Suppressor macrophage (primary cell): ENCODE measurements at places on chromosomes 5 and 9.

- DNase-seq = no peak
These were observed 74.4 kb downstream of the SLC28A3 start for GRCh38 chr9:84266087-84266561.

- DNase-seq = peak; percentile 11
These were observed 65.9 kb upstream of the PLPP1 start for GRCh38 chr5:55600497-55601203.

- no peak for DNase-seq
These were observed 61.7 kb upstream of the ZFR start for GRCh38 chr5:32506201-32506661.

DNA sequence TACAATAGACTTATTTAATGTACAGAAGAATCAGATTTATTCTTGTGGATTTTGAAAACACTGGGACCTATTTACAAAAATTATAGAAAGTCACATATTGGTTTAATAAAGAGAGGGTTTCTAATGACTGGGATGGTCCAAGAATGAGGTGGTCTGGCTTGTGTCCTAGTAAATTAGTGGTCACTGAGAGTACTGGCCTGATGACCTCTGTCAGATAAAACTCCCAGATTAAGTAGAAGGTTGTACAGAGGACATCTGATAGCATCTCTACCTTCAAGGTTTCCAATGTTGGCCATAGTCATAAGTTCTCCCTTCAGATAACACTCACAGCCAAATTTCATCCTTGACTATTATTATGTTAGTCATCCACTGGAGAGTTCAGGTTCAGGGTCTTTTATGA is 692.9 kb downstream of the MTRR start:
- no peak for DNase-seq

DNA sequence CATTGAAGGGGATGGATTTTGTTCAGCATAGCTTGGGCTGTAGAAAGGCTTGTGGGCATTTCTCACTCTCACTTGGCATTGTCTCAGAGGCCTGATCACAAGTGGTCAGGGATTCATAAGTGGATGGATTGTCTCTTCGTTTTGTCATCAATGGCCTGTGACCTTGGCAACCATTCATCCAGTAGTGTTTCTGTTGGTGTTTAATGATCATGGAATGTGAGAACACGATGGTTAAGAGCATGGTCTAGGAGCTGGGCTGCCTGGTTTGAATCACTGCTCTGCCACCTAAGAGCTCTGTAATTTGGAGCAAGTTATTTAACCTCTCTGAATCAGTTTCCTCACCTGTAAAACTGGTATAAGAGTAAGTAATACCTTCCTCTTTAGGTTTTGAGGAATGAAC is 430.1 kb upstream of the MEF2C start:
- no peak for DNase-seq

DNA sequence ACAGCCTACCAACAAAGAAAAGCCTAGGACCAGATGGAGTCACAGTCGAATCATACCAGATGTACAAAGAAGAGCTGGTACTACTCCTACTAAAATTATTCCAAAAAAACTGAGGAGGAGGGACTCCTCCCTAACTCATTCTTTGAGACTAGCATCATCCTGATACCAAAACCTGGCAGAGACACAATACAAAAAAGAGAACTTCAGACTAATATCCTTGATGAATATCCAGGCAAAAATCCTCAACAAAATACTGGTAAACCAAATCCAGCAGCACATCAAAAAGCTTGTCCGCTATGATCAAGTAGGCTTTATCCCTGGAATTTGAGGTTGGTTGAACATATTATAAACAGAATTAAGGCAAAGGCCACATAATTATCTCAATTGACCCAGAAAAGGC is 900.4 kb upstream of the ARRDC3 start:
- no peak for DNase-seq

DNA sequence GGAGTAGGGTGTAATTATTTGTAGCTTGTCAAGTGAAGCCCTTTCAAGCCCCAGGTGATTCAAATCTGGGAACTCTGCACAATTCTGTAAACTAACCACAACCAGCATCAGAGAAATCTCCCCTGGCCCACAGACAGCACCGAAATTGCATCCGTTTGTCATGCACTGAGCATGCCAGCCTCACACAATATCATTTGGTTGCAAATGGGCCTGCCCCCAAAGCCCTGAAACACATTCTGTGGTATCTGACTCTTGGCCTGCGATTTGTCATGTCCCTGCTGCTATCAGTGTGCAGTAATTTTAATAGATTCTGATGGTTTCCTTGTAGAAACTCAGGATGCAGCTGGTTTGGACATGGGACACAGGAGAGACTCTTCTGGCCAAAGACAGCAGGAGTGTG is 35.3 kb downstream of the SNX24 start:
- no peak for DNase-seq

DNA sequence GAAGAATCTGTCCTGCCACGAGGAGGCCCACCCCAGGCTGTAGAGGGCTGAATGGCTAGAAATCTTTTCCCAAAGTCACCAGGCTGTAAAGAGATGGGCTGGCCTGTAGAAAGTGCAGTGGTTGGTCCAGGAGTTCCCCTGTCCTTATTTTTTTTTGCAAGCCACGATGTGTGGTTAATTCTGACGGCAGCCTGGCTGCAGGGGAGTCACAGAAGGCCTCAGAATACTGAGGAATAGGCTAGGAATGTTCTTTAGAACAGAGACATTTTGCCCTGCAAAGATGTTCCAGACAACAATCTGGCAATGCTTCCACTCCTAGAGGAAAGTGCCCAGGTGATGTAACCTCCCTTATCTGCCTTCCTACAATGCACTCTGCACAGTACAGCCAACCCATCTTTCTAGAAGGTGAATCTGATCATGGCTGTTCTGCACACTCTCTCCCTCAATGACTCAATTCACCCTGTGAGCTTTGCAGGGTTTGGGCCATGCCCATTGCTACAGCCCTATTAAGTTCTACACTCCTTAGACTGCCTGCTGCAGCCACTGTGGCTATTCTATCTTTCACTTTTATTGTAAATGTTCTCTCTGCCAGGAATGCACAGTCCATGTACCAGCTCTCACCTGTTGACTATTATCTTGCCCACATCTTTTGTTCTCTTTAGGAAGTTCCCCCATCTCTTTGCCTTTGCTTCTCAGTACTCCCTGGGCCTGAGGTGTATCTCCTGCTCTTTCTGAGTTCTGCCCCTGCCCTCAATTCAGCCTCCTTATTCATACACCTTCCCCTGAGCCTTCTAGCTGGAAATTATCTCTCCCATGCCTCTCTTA is 377.8 kb upstream of the CLINT1 start:
- DNase-seq = no peak

GRCh38 chr9:131747352-131747751 is 7.5 kb upstream of the RAPGEF1 start:
- peak; percentile 96 for DNase-seq

- no peak for DNase-seq
These were observed 289.7 kb downstream of the PBX3 start for GRCh38 chr9:126036881-126037291.

DNA sequence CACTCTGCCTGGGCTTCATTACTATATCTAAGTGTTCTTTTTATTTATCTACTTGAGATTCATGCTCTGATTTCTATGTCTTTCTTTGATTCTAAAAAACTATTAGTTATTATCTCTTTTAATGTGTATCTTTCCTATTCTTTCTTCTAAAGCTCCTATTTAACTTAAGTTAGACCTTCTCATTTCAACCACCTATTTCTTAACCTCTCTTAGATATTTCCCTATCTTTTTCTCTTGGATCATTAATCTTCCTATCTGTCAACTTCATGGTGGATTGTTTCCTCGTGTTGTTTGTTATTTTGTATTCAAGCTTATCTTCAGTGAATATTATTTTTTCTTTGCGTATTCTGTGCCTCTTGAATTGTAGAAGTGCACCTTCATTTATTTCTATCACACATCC is 202.1 kb downstream of the ADAMTS6 start:
- DNase-seq = no peak

DNA sequence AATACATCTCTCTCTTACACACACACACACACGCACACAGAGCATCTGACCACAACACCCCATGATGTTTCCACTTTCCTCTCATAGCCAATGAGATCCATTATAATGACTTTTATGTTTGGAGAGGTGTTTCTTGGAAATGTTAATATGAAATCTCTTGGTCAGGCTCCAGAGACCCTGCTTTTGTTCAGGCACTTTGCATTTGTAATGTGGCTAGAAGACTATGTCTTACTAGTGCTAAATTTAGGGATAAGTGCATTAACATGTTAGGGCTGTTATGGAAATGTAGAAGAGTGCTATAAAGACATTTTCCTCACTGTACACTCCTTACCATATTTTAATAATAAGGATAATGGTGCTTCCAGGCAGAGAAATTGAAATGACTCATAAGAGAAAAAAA is 3.8 kb downstream of the CDH9 start:
- no peak for DNase-seq

GRCh38 chr9:134533850-134534588 is 107.6 kb upstream of the COL5A1 start:
- no peak for DNase-seq

DNA sequence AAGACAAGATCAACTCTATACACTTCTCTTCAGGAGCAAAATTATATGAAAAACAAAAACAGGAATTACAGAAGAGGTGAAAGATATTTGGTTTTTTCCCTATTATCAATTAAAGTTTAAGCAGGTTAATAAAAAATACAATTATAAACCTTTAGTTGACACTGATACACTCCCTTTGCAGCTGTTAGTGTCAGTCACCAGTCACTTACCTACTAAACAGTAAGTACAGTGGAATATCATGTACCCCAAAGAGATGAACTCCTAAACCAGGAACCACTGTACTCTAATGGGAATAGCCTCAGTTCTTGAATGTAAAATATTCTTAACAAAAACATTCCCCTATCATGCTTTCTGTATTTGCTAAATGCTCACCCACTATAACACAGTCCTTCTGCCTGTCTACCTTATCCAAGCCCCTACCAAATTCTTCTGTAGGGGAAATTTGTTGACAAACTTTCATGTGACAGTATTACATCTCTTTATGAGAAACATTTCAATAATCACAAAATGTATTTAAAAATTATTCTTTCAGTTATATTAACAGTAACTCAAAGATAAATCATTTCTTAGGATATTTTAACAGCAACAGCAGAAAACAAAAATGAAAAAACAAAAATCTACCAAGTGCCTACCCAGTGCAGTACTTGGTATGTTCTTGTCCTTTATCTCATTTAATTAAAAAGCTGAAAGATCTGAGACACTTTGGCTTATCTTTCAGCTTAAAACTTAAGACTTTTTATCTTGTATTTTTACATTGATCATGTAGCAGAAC is 212.8 kb downstream of the MLLT3 start:
- DNase-seq = no peak

GRCh38 chr5:171635561-171636245 is 149.9 kb upstream of the SMIM23 start:
- no peak for DNase-seq

DNA sequence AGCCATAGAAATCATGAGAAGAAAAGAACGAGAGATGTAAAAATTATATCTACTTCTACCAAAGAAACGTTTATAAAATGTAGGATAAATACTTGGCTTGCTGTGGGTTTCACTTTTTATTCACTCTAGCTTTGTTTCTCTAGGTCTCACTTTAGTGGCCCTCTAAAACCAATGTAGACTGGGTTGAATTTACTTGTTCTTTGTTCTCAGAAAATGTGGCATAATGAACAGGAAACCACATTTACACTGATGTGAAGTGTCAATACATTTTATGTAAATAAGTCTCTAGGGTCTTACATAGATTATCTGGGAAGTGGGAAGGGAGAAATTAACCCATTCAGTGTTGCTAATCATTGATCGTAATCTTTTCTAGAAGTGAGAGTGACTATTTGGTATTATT is 58.9 kb downstream of the PLPPR1 start:
- no peak for DNase-seq

GRCh38 chr5:132238169-132238744 is 10.6 kb upstream of the P4HA2 start:
- DNase-seq = peak; percentile 78

DNA sequence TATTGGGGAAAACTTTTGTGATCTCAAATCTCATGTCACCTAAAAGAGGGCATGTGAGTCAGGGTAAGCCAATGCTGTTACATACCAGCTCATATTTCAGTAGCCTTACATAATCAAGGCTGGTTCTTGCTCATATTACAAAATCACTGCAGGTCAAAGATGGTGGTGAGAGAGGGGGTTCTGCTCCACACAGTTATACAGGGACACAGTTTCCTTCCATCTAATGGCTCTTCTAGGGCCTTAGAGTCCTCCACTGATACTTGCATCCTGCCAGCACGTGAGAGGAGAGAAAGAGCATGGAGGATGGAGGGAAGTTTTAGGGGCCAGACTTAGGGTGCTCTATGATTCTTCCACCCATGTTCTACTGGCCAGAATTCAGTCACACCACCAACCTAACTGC is 130.0 kb downstream of the LIFR start:
- DNase-seq = no peak

DNA sequence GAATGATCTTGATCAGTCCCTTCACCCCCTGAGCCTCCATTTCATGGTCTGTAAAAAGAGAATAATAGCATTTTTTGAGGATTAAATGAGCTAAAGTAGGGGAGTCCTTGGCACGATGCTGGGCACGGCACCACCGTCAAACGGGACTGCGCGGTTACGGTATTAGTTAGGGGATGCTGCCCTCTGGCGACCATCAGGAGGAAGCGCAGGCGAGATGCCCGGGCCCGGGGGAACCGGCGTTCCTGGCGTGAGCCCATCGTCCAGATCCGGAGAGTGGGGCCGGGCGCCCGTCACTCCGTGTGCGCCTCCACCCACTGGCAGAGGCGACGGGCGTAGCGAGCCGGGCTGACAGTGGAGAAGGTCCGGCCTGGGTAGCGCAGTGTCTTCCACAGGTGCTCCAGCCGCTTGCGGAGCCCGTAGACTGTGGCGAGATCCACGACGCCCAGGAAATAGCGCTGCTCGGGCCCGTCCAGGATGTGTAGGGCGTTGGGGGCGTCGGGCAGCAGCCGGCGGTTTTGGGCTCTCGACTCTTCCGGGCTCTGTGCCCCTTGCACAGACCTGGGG is 4.8 kb upstream of the ST6GALNAC4 start:
- DNase-seq = peak; percentile 77

DNA sequence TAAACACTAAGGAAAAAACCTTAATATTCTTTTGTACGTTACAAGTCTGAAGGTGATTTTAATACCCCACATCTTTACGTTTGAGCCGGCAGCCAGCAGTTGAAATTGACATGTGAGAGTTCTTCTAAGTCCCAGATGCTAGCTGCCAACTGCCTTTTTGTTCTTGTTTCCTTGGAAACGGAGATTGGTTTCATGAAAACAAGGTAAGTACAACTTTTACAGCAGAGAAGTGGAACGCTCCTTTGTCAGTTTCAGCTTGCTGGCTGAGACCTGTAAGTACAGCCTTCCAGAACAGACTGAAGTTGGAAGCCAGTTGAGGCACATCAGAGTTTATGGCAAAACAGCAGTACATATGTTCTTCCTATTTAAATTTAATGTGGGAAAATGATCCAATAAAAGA is 1018.4 kb upstream of the ARRDC3 start:
- no peak for DNase-seq

- no peak for DNase-seq
These were observed 36.8 kb upstream of the FRRS1L start for GRCh38 chr9:109203761-109204360.

GRCh38 chr5:50445296-50445949 is 4.3 kb upstream of the EMB start:
- DNase-seq = no peak
